Left lung (tissue), 14 donors: ENCODE measurements at places on chromosomes 2 and 18. TPM values are rescaled to one million over a fixed set of nuclear protein-coding genes. Genes with fewer than 3 reads are reported as not detected.

DNA sequence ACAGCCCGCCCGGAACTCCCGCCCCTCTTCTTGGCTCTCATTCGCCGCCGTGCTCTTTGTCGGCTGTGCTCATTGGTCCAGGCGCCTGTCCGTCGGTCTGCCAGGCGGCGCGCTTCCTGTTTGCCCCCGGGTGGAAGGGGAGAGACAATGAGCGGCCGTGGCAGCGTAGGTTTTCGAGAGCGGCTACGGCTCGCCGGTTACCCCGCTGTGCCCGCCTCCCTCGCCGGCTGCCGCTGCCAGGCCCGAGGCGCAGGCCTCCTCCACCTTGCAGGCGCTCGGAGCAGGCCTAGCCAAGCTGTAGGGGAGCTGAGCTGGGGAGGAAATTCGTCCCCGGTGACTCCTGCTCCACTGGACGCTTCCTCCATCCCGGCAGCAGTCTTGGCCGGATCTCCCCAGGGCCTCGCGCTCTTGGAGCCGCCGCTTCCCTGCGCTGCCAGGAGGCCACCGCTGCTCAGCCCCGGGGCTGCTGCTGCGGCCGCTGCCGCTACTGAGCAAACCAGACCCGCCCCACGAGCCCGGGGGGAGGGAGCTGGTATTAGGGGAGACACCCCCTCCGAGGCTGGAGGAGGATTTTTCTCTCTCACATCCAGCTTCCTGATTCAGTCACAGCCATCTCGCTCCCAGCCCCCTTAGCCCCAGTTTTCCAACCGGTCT, at the start of gene SP3:
Gene SP3 (minus strand): TSS at position 2 of the 654 bp plus-strand sequence. CDS start 202 bp downstream, outside the sequence.
- DNase-seq: peak; percentile 96

- DNase-seq: peak; percentile 29
Observed at GRCh38 chr2:22279541-22279940, 1105.4 kb upstream of the KLHL29 start.

DNA sequence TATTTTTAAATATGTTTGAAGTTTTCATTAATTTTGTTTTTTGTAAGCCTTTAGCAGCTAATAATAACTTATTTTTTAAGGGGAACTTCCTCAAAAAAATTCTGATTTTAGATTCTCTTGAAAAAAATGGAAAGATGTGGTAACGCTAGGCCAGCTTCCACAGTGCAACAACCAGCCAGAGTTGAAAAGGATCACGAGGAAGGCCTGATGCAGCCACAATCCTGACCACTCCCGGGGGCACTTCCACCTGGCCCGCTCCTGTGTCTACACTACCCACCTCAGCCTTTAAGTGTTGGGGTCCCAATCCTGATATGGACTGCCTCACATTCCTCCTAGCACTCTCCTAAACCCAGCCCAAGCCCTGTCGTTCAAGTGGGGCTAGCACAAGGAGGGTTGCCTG, 101.1 kb downstream of the TMEM17 start:
- no peak for DNase-seq

DNA sequence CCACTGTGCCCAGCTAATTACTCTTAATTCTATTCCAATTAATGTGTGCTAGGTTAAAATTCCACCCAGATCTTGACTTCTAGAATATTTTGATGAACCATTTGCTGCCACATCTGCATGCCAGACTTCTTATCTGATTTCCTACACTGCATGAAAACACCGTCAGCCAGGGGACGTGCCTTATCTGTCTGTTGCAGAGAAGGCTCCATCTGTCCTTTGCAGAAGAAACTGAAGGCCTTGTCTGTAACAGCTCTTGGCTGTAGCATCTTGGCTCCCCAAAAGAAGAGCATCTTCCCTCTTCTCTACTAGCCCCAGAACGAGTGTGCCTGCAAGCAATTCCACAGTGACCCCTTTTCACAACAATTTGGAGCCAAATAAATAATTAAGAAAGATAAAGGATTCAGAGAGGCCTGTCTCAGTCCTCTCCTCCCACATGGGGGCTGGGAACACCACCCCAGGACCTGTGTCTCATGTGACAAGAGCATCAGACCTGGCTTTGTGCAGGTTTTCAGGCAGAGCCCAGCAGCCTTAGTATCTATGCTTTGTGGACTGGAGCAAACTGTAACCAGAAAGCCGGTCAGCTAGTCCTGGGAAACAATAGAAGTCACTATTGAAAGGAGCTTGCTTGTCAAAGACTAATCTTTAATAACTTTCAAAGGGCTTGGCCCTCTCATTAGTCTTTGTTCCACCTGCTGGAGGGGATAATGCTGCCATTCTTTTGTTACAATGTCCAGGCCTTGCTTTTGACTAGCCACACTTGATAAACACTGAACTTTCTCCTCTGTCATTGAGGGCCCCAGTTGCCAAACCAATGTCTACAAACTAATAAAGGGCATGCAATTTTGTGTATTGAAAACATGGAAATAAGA, 84.0 kb upstream of the NEUROD1 start:
- DNase-seq: no peak

DNA sequence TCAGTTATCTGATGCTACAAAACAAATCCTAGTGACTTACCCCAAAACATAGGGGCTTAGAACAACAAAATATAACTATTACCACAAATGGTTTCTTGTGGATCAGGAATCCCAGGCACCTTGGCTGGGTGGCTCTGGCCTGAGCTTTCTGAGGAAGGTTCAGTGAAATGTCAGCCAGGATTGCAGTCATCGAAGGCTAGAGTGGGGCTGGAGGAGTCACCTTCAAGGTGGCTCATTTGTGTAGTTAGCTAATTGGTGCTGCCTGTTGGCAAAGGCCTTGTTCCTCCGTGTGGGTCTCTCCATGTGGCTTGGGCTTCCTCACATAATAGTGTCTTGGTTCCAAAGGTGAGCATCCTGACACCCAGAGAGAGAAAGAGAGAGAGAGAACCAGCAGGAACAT, 57.4 kb downstream of the COPS8 start:
- DNase-seq: no peak

- DNase-seq: no peak
Observed at GRCh38 chr2:140624200-140624599, 1506.6 kb downstream of the LRP1B start.

COL4A4 gene
- polyA plus RNA-seq: 11.3 TPM

ADGRF3 gene
- polyA plus RNA-seq: 2.0 TPM

MROH2A gene
- polyA plus RNA-seq: 0.34 TPM

NEB gene
- polyA plus RNA-seq: 6.3 TPM
